ENCODE measurements at places on chromosomes 6 and 20. TPM values are rescaled to one million over a fixed set of nuclear protein-coding genes. Genes with fewer than 3 reads are reported as not detected.
A peak's percentile ranks its signal among the peaks of the same experiment; 100 is the strongest.

DNA sequence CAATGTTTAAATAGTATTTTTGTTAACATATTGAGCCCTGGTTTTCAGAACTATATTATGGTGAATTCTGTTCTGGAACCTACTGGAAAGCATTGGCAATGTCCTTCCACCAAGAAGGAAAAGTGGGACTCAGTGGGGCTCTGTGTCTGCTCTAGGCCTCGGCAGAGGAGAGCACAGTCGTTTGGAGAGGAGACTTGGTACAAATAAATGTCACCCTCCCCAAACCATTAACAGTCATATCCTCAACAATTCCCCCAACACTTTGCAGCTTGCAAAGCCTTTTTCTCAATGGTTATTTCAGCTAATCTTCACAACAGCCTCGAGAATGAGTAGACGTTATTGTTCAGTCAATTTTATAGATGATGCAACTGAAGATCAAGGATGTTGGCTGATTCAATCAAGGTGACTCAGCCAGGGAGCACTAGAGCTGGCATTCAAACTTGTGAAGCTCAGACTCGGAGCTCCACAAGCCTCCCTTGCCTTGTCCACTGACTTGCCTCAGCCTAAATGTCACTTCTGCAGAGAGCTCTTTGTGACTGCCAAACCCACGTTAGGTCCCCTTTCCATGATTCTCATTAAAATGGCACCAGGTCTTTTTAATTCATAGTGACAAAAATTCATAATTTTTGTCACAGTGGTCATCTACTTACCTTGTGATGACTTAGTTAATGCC lies 60.6 kb downstream of the TOX2 start:
- peak; percentile 70 for DNase-seq

- peak; percentile 2 for DNase-seq
These were observed 118.0 kb upstream of the IRAK1BP1 start for GRCh38 chr6:78749326-78749725.

GRCh38 chr6:53611342-53611741 lies 54.2 kb downstream of the KLHL31 start:
- no peak for DNase-seq

- DNase-seq, result no peak
These were observed 4.8 kb upstream of the ATXN1 start for GRCh38 chr6:16766043-16766536.

DNA sequence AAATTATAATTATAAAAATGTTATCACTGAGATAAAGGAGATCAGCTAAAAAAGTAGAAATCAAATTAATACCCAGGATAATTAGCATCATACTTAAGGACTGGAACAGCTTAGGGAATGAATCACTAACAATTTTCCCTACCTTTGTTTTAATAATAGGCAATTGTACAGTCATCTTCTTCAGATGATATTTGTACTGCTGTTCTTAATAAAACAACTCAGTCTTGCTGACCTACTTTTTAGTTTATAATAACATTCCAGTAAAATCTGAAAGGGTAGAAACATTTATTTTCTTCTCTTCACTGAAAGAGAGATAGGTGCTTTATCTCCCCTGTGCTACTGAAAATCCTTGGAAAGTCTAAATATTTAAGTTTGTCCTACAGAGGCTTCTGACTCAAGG lies 271.2 kb upstream of the THEMIS start:
- DNase-seq, result no peak

The MUC21 gene
- not detected for polyA plus RNA-seq
